Activated T-helper 1 cell treated with anti-CD3 and anti-CD28 coated beads, Interleukin-2, amount 50 U/mL, for 16 hours (primary cell): ENCODE measurements at places on chromosomes 2 and 18.

GRCh38 chr2:216283038-216283900 is 89.0 kb downstream of the MARCHF4 start:
- DNase-seq, result no peak

- no peak for DNase-seq
These were observed 84.7 kb upstream of the NEDD4L start for GRCh38 chr18:57959278-57959677.

- DNase-seq, result no peak
These were observed 30.6 kb downstream of the ORC4 start for GRCh38 chr2:147989809-147990403.

- DNase-seq, result no peak
These were observed 61.4 kb downstream of the SLC4A3 start for GRCh38 chr2:219688560-219689445.

GRCh38 chr2:112001136-112001715 is 53.8 kb upstream of the TMEM87B start:
- DNase-seq, result no peak

DNA sequence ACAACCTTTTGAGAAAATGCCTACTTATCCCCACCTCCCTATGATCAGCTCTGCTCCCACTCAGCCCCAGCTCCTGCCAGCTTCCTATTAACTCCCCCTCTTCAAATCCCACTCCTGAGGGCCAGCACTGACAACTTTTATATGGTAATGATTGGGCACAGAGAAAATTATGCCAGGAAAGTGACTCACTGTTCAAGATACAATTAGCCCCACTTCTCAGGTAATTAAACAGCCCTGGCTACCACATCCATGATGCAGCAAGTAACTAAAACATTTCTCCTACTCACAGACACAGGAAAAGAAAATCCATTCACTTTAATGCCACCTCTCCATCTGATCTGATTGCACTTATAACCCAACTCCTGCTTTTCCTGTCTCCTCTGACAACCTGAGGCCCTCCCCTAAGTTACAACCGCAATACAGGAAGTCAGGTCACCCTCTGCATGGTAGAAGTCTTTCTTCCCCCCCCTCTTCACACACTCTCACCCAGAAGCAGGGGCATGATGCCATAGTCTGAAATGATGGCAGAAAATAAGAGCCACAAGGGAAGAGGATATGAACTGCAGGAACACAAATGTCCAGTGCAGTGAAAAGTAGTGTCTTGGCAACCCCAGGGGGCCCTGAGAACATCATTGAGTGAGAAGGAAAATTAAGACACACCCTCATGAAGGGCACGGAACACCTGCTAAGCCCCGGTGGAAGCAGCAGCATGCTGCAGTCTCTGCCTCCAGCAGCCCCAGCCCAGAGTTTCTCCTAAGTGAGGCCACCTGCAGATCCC is 54.4 kb downstream of the STK39 start:
- no peak for DNase-seq

GRCh38 chr2:134308474-134309385 is 54.9 kb downstream of the MGAT5 start:
- no peak for DNase-seq

DNA sequence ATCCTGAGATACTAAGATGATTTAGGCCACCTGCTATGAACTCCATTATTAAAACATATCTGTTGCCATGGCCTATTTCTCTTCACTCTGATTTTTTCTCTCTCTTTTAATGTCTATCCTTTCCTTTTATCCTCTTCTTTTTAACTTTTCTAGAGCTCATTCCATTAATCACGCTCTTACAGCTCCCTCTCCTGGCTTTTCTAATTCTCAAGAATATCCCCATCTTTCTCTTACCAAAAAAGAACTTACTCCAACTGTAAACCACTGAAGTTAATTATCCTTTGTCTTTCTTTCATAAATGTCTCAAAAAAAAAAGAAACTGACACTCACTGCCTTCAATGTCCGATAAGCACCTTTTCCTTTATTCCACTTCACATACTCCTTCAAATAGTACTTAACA is 7.9 kb downstream of the PPP3R1 start:
- no peak for DNase-seq

DNA sequence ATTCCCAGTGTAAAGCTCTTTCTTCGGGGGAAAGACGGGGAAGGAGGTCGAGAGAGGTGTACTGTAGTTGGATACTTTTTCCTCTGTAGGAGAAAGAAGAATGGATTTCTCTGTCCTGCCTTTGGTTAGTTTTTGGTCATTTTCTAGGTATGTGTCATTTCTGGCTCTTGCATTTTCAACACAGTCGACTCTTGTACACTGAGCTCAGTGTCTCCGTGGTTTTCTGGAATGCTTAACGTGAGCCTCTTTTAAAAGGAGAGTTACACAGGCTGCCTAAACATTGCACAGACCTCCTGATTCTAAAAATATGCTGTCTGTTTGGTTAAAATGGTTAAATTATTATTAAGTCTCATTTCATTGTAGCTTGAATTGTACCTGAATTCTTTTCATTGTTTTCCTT is 21.8 kb upstream of the GLS start:
- no peak for DNase-seq

GRCh38 chr2:105324732-105325131 is 4.8 kb downstream of the TGFBRAP1 start:
- DNase-seq, result no peak

- DNase-seq, result no peak
These were observed 564 bp downstream of the DPYSL5 start for GRCh38 chr2:26848336-26849055.

DNA sequence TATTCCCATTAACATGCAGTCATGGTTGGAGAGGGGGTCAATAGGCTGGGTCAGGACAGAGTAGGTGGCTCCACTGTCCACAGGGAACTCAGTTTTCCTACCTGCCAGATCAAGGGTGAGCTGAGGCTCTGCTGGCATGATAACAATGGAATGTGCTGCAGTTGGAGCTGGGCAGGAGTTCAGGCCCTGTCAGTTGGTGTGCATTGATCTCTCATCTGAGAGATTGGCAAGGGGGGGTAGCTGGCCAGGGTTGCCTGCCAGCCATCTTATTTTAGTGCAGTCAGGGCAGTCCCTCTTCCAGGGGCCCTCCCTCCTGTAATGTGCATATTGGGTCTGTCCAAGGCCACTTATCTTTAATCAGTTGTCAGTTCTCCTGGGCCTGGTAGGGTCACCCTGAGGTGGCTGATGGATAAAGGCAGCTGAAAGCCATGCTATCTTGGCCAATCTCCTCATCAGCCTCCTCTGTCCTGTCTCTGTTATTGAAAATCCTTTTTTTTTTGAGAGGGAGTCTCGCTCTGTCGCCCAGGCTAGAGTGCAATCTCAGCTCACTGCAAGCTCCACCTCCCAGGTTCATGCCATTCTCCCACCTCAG is 38.1 kb upstream of the CCBE1 start:
- no peak for DNase-seq

- DNase-seq, result no peak
These were observed 41.5 kb downstream of the SLC38A11 start for GRCh38 chr2:164913640-164914350.

GRCh38 chr2:231565887-231566594 is 26.6 kb upstream of the TEX44 start:
- no peak for DNase-seq

- no peak for DNase-seq
These were observed 65.3 kb downstream of the LCLAT1 start for GRCh38 chr2:30512243-30512886.

DNA sequence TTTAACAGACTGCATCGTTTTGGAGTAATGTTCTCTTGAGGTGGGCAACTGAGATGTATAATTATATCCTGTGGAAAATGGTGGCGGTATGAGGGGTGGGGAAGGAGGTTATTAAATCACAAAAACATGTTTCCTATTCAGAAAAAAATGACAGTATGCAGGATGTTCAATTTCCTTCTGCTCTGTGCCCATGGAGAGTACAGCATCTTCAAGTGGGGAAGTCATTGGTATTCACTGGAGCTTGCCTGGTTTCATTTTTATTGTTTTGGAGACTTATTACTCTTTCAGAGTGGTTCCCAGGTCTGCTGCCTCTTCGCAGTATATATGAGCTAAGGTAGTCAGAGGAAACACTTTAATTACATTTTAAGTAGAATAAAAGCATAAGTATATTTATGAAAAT is 318.8 kb upstream of the RAB12 start:
- DNase-seq, result no peak

DNA sequence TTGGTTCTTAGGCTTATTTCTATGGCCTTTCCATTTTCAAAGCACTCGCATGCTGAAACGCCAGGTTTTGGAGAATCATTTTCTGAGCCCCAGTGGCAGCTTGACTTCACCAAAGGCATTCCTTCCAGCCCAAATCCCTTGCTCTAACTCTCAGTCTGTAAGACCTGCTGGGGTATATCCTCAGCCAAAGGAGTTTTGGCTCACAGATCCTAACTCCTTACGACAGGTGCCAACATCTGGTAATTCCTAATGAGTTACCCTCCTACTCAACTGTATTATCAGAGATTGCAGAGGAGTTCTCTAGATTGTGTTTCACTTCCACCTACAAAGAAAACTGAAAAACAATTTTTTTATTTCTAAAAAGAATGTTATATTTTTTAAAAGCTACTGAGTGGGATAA is 79.0 kb upstream of the RAB27B start:
- DNase-seq, result no peak

DNA sequence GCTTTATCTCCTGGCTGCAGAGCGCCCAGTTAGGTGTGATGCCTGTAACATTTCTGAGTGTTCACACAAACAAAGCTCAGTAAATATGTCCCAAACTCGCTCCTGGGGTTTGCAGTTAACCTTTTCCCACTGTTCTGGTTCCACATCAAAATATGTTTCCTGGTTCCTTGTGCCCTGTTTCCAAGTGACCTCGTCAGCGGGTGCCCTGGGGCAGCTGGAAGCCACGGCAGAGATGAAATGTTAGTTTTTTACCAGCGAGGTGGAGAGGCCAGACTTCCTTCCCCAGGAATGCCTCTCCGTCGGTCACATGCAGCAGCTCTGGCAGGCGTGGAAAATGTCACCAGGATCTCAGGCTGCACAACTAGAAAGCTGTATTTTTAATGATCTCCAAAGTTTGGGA is 18.2 kb downstream of the NFATC1 start:
- no peak for DNase-seq

- DNase-seq, result no peak
These were observed 70.1 kb upstream of the BZW1 start for GRCh38 chr2:200741468-200742202.

DNA sequence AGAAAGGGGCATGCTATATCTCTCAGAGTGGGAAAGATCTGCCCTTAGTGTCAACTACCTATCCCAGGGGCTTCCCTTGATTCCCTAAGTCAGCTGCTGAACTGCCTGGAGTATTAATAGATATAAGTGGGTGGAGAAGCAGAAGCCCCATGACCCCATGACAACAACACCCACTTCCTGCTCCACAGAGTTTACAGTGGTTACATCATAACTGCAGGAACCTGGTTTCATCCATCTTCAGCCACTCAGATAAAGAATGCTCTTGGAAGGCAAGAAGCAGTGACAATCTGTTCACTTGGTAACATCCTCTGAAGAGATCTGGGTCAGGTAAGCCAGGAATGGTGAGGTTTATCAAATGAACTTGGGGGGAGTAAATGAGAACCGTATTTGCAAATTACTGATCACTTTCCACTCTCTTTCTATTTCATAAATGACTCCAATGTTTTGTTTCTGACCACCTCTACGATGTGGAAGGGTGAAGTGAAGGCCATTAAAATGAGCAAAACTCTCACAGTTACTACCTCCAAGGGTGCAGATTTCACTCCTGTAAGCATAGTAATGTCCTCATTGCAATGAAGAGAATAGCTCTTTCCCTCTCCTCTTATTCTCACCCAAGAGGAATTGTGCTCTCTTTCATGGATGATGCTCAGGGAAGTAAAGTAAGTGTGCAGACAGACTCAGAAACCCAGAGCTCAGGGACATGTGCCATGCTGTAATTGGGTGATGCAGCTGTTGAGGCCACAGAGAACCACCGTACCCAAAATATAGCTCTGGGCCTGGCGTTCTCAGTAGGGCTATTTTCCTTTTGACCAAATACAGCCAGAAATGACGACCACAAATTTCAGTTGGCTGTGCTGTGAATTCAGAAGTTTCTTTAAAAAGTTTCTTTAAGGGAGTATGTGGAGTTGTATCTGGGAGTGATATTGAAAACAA is 192.8 kb upstream of the APCDD1 start:
- no peak for DNase-seq

DNA sequence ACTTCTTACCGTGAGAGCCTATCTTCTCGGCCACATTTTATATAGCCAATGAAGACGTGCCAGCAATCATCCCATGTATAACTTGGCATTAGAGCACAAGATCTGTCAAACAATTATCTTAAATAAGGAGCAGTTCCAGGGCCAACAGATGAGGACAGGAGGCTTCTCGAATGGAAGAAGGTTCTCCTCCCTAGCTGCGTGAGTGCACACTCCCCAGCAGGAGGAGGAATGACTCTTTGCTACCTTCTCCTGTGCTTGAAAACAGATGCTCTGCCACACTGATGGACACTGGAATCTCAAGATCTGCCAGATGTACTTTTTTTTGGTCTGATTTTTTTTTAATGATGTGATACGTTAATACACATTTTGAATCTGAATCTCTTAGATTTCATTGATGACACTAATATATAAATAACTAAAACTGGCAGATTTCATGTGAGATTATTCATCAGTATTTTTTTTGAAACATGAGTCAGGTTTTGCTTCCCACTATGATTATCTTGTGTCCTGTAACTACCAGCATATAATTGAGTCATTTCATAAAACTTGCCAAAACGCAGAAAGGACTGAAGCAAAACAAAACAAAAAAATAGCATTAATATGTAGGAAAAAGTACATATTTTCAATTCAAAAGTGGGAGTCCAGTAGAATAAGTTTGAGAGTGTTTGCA is 626 bp upstream of the VIT start:
- DNase-seq, result no peak

DNA sequence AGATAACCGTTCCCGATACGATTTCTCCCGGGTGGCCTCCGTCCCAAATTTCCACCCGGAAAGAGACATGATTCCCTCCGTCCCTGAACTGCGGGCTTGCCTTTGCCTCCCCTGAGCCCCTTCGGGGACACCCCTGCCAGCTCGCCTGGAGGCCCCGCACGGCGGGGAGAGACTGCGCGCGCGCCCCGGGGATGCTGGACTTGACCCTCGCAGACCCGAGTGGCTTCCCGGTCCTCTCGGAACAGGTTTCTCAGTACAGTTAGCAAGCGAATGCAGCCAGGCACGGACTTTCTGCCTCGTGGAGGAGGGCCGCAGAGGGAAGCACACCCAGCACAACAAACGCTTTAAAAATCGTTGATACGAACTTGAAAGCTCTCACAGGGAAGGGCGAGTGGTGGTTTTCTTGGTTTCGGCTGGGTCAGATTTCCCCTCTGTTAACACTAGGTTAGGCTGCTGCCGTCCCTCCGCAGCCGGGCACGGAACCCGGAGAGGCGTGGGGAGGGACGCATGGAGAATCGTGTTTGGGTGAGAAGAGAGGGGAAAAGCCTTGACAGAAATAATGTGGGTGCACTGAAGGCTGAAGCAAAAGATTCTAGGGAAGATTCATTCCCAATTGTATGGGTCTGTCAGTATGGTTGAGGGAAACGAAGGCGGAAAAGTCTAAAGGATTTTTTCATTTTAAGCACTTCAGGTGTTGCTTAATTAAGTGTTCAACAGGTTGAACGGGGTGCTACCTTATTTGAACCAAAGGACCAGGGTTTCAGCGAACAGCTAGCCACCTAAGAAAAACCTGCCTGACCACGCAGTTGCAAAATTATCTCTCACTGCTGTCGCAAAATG is 916 bp downstream of the TNFRSF11A start:
- DNase-seq, result no peak
